ENCODE measurements at places on chromosomes 1 and 21.

GRCh38 chr1:94926126-94926914 is 590 bp downstream of the CNN3 start:
- DNase-seq: peak; percentile 17

- DNase-seq: no peak
These were observed 12.4 kb downstream of the EPHB2 start for GRCh38 chr1:22722901-22723550.

- no peak for DNase-seq
These were observed 125.8 kb downstream of the TOMM20 start for GRCh38 chr1:235002706-235003300.

GRCh38 chr1:222275729-222276465 is 272.0 kb downstream of the HHIPL2 start:
- no peak for DNase-seq

- no peak for DNase-seq
These were observed 182.8 kb downstream of the PSMG1 start for GRCh38 chr21:39000496-39000895.

GRCh38 chr1:182317611-182318161 is 73.9 kb downstream of the GLUL start:
- DNase-seq: no peak

DNA sequence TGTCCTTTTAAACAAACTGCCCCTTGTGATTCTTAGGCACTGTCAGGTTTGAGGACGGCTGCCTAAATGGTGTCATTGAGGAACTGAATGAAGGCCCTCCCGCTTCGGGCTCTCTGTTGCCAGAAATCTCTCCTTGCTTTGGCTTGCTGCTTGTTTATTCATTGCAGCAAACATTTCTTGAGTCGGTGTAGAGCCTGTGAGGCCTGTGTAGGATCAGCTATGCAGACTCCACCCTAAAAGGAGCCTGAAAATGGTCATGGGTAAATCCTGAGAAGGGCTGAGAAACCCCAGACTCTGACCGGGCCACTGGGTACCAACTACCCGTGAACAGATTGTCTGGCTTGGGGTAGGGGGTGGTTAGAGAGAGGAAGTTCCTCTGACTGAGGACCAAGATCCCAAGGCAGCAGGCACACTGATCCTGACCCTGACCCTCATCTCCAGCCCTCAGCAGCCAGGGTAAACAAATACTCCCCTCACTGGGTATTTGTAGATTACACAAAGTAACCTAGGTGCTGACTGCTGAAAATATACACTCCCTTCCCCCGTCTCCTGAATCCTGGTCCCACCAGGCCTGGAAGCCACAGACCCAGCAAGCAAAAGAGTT is 3.1 kb downstream of the IL6R start:
- DNase-seq: no peak

DNA sequence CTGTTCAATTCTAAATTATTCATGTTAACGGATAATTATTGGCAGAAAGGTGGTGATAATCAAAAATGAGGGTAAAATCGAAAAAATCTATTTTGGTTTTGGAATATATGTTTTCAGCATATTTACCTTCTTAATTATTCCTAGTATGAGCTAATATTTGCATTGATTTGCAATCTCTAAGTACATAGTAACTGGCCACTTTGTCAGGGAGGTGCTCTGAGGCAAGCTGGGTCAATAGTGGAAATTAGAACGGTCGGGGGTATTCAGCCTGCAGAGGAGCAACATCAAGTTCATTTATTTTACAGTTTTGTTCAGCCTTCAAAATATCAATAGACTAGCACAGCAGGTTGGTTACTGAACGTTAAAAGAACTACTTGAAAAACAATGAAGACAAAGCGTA is 1.8 kb downstream of the OTUD7B start:
- no peak for DNase-seq

- DNase-seq: peak; percentile 40
These were observed 566 bp upstream of the PAQR7 start for GRCh38 chr1:25875856-25876692.

DNA sequence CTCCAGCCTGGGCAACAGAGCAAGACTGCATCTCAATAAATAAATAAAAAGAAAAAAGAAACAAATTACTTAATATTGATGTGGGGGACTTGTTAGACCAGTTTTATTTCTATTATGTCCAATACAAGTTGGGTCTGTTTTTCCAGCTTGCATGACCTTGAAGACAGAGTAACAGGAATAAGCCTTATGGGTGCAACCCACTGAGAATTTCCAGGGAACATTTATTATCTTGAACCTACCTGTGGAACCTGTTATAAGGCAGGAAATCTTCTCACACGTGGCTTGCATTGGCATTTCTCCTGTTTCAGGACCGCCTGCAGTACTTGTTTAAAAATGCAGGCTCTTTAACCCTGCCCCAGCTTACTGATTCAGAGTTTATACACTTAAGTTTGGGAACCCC is 64.0 kb downstream of the ZBTB17 start:
- no peak for DNase-seq

DNA sequence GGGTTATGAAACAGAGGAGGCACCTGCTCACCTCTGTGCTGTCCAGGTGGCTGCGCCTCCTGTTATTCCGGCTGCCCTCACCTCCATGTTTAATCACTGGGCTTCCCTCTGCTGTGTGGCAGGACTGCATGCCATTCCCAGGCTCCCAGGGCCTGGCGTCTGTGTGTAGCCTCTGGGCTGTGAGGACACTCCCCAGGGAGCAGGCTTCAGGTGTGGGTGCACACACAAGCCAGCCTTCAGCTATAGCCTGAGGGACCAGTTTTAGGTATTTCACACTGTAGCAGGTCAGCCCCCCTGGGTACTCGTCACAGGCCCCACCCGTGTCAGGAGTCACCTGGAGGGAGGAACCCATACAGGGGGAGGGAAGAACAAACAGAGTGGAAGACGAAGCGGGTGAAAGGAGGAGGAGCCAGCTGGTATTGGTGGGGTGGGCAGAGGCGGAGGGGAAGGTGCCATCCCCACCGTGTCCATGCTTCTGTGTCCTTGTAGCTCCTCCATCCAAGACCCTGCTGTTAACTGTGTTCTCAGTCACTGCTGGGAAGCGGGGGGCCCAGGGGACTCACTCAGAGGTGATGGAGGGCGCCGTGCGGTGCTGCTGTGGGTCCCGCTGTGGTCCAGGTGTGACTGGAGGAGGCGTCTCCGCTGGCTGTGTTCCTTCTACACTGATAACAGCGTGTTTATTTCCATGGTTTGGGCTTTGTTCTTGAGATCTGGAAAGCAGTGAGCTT is 158.6 kb downstream of the PGBD5 start:
- DNase-seq: no peak

DNA sequence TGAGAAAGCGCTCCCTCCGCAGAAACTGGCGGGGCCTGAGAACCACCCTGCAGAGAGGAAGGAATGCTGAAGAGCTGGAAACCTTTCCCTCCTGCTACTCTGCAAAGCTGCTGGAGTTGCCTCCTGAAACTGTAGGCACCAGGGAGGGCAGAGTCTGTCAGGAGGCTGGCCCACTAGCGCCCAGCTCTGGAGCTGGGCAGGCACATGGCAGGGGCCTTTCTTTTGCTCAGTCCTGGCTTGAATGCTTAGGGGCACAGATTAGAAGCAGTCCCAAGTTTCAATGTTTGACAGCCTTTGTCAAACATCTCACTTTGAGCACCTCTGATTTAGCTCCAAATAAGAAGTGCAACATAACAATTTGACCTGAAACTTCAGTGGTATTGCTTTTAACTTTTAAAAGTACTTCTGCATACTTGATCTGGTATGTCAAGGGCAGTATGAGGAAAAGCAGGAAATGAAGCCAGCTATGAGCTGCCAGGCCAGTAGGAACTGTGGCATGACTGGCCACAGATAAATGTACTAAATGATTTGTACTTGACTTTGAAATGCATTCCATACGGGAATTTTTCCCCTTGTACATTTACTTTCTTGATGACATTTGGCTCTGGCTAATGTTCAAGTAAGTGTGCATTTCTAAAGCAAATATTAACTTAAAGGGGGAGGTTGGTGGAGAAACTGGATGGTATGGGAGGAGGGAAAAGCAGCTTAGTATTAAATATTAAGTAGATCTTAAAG is 7.2 kb downstream of the C1orf116 start:
- DNase-seq: no peak

- DNase-seq: no peak
These were observed 249.3 kb downstream of the ATG4C start for GRCh38 chr1:63033211-63033610.

GRCh38 chr1:60891765-60892164 is 190.6 kb upstream of the NFIA start:
- DNase-seq: no peak

DNA sequence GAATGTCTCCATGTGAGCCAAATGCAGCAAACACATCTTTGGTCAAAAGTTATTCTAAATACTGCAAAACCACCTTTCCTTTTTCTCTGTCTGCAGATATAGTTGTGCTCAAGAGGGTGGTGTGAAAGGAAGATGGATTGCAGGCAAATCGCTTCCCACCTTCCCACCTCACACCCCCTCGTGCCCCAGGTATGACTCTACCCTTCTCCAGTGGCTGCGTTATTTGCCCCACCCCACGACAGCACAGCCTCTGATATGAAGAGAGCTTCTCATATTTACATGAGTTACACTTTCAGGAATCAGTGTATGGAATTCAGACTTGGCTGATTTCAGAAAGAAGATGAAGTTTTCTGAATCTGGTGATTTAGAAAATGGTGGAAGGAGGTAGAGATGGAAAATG is 5.8 kb downstream of the TRIM58 start:
- DNase-seq: no peak

DNA sequence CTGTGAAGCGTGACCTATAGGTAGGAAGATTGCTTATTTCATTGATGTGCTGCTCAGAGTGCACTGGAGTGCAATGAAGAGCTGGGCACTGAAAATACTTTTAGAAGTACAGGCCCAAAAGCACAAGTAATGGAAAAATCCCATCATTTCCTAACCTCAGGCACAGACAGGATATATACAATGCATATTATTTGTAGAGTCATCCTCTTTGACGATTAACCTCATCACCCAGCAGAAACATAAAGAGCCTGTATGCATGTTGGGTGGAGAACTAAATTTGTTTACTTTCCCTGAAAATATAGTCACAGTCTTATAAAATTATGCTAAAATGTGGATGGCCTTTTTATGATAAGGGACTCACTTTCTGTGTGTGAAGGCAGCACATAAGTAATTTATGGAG is 98.1 kb downstream of the TNNI3K start:
- no peak for DNase-seq

DNA sequence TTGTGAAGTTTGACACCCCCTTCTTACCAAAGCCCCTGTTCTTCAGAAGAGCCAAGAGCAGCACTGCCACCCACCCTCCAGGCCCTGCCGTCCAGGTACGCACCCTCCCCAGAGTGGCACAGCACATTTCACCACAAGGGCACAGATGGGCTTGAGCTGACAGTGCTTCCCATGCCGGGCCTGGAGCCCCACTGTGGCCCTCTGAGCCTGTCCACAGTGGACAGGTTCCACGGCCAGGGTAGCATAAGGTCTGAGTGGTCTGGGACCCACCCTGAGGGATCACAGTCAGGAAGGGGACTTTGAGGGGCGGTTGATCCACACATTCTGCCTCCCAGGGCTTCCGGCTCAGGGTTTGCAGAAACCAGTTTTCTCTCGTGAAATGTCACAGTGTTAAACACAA is 28.6 kb upstream of the PDXK start:
- no peak for DNase-seq

GRCh38 chr1:48789903-48790302 is 13.2 kb upstream of the BEND5 start:
- DNase-seq: no peak

DNA sequence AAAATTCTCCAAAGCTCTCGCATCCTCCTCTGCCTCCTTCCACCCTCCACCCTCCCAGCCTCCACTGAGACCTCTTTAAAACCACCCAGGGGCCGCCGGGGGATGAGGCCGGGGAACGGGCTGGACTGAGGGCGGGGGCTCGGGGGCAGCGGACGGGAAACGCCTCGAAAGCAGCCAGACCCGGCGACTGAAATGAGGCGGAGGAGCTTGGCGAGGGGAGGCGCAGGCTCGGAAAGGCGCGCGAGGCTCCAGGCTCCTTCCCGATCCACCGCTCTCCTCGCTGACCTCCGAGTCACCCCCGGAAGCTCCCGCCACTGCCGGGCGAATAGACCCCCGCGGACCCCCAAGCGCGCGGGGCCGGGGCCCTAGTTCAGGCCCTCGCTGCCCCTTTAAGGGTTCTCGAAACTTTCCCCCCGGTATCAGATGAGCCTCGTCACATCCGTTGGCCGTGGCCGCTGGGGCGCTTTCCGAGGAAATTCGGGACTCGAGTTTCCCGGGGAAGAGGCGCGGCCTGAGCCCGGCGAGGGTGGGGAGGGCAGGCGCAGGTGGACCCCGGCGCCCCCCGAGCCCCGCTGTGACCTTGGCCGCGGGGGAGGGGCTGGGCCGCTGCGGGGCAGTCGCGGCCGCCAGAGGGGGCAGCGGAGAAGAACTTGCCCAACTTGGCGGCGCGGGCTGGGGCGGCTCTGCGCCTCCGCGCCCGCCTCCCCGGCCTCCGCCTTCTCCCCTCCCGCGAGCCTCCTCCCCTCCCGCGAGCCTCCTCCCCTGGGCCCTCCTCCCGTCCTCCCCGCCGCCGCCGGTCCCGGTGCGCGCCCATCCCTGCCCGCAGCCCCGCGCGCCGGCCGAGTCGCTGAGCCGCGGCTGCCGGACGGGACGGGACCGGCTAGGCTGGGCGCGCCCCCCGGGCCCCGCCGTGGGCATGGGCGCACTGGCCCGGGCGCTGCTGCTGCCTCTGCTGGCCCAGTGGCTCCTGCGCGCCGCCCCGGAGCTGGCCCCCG is at the start of gene BACE2:
Gene BACE2 (plus strand): TSS at position 813 of the 995 bp plus-strand sequence. CDS start 104 bp downstream, at position 917.
- DNase-seq: peak; percentile 49

- no peak for DNase-seq
These were observed 50.9 kb upstream of the NR5A2 start for GRCh38 chr1:199976496-199977144.

- no peak for DNase-seq
These were observed 163.5 kb upstream of the RUNX1 start for GRCh38 chr21:35212393-35213127.

- DNase-seq: no peak
These were observed 24.1 kb downstream of the EIF4G3 start for GRCh38 chr1:21152423-21153100.

DNA sequence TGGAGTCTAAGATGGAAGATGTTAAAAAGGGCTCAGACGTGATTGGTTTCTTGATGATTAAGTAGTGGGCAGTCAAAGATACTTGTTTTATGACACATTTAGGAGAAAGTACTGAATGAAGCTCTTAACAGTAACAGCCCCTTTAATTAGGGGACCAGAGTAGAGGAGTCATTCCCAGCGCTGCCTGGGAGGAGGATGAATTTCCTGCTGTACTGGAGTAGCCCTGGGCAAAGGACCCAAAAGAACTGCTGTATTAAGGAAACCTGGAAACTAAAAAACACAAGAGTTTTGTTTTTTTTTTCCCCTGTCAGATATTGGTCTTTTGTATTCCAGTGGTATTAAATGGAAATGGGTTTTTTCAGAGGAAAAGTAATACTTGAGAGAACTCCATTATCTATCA is 126.5 kb downstream of the NFIA start:
- DNase-seq: no peak

DNA sequence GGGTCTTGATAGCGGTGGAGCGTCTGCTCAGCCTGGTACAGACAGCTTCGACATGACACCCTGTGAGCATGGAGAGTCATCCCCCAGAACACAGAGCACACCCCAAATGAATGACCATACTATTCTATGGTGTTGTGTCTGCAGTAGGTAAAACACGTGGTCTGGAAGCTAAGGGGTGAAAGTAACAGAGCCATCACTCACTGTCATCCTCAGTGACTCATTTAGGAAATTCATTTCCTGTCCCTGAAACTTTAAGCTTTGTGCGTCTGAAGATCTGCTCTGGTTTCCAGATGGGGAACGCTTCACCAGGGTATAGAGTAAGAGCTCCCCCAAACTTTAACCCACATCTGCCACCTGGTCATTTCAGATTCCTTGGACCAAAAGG is 94.8 kb upstream of the DISP3 start:
- DNase-seq: no peak

- DNase-seq: no peak
These were observed 248.9 kb upstream of the ADGRL4 start for GRCh38 chr1:79255421-79255820.
